NCI-H1417 (cell line): ENCODE measurements at places on chromosomes 7 and 10.

GRCh38 chr10:100836891-100837290, 75.9 kb upstream of the SLF2 start:
- DNase-seq, result no peak

- no peak for DNase-seq
Measured at GRCh38 chr10:75726522-75727483, 295.4 kb downstream of the LRMDA start.

DNA sequence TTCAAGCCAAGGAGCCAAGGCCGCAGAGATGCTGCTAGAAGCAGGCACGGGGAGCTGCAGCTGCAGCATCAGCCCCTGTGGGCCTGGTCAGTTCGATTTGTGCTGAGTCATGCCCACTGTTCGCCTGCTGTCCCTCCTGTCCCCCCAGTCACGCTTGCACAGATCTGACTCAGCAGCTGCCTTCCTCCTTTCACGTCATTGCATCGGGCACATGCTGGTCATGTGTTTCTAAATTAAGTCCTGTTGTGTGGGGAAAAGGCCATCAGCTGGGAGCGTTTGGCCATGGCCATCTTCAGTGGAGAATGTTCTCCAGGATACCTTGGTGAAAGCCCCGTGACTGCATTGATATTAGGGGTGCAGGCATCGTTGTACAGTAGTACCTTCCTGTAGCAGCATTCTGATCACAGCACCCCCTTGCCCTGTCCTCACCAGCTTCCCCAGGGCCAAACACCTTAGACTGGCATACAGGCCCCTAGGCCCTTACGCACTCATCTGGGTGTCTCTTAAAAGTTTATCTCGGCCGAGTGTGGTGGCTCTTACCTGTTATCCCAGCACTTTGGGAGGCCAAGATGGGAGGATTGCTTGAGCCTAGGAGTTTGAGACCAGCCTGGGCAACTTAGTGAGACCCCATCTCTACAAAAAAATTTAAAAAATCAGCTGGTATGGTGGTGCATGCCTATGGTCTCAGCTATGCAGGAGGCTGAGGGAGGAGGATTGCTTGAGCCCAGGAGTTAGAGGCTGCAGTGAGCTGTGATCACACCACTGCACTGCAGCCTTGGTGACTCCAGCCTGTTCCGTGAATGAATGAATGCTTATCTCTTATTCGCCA, 23.2 kb downstream of the POR start:
- peak; percentile 49 for DNase-seq

DNA sequence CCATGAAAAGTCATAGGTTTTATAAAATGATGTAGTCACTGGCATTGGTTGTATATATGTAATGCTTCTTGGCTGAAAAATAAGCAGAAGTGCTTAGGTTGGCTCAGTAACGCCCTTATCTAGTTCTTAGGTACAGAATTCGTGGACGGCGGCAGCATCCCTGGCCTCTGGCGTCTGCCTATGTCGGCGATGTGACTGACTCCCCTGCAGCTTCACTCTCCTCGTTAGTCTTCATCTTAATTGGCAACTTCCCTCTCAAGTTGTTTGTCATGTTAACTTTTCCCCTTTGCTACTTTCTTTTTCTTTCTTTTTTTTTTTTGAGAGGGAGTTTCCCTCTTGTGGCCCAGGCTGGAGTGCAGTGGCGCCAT, 18.5 kb downstream of the CHST12 start:
- DNase-seq, result no peak

- peak; percentile 75 for DNase-seq
Measured at GRCh38 chr10:56318816-56319215, 42.2 kb downstream of the ZWINT start.

- peak; percentile 44 for DNase-seq
Measured at GRCh38 chr10:98170249-98171117, 36.0 kb downstream of the R3HCC1L start.

- DNase-seq, result no peak
Measured at GRCh38 chr10:119829429-119829828, 43.2 kb downstream of the MCMBP start.

DNA sequence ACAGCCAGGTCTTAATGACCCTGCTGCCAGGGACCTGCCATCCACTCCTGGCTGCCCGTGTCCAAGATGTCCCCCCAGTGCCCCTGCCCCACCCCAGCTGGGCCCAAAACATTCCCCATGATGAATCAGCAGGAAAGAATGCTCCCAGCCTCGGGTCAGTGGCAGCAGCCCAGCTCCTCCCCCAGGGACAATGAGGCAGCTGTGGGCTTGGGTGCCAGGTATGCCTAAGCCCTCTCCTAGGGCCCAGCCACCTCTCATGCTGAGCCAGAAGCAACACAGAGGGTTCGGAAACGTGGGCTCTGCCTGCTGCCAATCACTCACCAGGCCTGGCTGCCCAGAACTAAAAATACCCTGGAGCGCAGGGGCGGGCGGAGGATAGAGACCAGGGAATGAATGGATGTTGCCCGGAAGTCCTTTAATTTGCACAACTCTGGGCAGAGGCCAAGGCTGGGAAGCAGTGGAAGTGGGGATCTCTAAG, 1.5 kb upstream of the LOXL4 start:
- no peak for DNase-seq

DNA sequence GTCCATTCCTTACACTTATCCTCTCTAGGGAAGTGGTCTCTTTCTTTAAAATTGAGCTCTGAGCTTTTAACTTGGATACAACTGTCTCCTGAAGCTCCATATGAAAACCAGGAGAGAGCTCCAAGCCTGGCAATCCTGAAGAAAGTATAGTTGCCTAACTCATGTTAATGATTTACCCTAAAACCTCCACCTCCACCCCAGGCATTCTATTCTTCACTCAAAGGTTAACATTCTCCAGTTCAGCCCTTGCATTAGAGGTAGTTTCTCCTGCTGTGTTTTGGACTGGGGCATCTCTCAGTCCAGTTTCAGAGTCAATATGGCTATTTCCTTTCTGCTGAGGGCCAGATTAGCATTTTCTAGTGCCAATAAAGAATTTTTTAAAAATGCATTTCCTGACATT, 195.5 kb downstream of the SLC25A13 start:
- DNase-seq, result no peak

GRCh38 chr10:122165484-122166276, 105.4 kb upstream of the BTBD16 start:
- no peak for DNase-seq

- DNase-seq, result no peak
Measured at GRCh38 chr10:132665946-132666704, 119.8 kb downstream of the NKX6-2 start.

GRCh38 chr10:99619851-99620710, at the start of gene SLC25A28:
Gene SLC25A28, minus strand, starts transcription at chr10:99620439. Its CDS starts 104 bp downstream, at chr10:99620335.
- DNase-seq, result peak; percentile 94

- DNase-seq, result peak; percentile 66
Measured at GRCh38 chr10:74827045-74827441, 643 bp downstream of the KAT6B start.

DNA sequence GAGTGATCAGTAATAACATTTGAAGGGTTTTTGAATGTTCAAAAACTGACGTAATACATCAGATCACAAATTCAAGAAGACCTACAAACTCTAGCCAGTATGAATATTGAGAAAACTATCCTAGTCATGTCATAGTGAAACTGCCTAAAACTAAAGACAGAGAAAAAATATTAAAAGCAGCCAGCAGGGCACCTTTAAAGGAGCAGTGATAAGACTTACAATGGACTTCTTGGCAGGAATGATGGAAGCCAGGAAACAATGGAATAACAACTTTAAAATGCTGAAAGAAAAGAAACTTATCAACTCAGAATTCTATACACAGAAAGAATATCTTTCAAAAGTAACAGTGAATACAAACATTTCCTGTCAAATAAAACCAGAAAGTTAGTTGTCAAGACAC, 78.3 kb upstream of the CTBP2 start:
- no peak for DNase-seq

GRCh38 chr7:47659664-47660462, 78.0 kb upstream of the TNS3 start:
- DNase-seq, result no peak

- no peak for DNase-seq
Measured at GRCh38 chr10:129767751-129768150, 196.3 kb downstream of the EBF3 start.

DNA sequence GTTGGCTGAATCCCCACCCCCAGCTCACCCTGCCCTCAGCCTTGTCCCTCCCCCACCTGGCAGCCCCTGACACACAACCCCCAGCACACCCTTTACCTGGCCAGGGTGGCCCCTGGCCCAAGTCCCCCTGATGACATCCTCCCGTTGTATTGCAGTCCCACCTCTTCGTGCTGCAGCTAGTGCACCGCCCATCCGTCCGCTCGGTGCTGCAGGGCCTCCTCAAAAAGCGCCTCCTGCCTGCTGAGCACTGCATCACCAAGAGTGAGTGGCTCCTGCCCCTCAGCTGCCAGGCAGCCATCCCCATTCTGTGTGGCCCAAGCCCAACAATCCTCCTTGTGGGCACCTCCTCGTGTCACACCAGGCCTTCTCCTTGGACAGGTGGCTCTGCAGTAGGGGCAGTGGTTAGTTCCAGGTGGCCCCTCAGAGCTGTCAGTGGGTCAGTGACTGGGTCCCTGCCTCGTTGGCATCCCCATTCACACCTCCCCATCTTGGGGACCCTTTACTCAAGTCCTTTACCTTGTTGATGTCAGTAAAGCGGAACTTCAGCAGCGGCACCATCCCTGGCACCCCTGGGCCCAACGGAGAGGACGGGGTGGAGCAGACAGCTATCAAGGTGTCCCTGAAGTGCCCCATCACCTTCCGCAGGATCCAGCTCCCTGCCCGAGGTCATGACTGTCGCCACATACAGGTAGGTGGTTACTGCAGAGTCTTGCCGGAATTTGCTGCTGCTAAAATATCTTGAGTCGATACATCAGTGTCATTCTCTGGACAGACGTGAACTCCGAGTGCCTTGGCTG, 14.3 kb downstream of the ZMIZ2 start:
- no peak for DNase-seq

DNA sequence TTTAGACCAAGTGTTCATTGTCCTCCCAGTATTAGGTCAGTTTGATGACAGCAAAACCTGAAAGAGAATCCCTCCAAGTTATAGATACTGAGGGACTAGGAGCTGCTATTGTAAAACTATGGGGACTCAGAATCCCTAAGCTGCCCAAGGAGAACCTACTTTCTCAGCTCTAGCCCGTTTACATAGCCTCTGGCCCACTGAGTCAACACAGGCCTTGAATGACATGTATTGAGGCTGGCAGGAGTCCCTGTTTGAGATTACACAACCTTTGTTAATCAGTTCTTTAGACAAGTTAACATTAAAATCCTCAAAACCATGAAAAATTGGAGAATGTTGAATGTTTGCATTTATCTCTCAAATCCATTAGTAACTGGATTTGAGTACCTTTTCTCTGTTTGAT, 1079.0 kb downstream of the KCNMA1 start:
- DNase-seq, result no peak

DNA sequence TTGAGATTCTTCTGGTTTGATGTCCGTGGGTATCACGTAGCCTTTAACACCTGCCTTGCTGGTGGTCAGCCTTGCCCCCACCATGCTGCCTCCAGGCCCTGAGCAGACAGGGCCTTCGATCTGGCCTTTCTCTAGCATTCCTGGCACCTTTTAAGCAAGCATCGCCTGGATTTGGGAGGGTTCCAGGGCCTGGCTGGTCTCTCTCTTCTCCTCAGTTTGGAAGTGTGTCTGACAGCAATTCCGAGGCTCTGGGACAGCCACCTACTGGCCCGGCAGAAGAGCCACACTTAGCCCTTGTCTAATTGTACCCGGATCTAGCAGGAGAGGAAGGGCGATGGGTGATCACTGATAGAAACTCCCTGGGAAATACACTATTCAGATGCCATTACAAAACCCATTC, 441.3 kb upstream of the MKI67 start:
- DNase-seq, result no peak

DNA sequence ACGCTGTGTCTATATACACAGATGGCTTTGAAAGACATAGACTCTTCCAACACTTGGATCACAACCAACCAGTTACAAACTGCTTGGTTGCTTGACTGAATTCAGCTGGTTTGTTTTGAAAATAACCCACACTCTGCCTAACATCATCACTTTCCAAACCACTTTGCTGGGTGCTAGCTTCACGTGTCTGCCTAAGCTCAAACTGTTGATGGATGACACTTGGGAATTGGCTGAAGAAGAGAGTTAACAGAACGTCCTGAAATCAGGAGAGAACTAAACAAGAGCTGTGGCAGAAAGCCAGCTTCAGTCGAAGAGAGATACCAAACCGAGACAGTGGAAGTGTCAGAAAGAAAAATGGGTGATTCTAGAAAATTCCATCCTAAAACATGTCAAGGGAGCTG, 420.8 kb upstream of the AUTS2 start:
- DNase-seq, result no peak

- DNase-seq, result no peak
Measured at GRCh38 chr10:71933651-71934050, 30.5 kb upstream of the CHST3 start.

GRCh38 chr10:110841767-110842267, 29.9 kb upstream of the PDCD4 start:
- no peak for DNase-seq

- no peak for DNase-seq
Measured at GRCh38 chr10:127252818-127253217, 56.4 kb upstream of the INSYN2A start.

DNA sequence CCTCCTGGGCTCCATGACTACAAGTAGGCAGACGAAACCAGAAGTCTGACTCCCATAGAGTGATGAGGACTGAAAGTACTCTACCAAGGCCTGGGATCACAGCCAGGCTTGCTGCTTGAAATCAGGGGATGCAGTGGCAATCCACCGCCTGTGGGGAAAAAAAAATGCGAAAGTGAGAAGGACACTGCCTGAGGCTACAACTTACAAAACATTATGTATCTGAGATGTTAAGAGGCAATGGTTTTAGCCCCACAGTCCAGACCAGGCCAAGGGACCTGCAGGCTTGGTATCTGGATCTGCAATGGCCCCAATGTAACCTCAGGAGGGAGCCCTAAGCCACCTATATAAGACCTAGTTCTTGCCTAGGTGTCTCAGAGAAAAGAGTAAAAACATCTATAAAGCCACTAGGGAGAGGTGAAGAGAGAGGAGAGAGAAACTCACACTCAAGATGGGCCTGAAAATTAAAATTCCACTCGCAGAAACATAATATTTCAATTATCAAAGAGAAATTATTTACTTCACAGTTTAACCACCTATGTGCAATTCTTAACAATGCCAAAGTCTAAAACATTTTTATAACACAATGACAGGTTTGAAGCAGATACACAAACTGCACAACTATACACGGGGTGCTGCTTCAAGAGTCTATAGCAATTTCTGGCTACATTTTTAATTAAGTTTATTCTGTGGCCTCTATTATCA, 13.9 kb downstream of the DNAJC1 start:
- peak; percentile 33 for DNase-seq

GRCh38 chr7:39952803-39953202, 2.7 kb downstream of the CDK13 start:
- DNase-seq, result no peak

- no peak for DNase-seq
Measured at GRCh38 chr7:20417260-20417659, 86.6 kb downstream of the ITGB8 start.

- DNase-seq, result no peak
Measured at GRCh38 chr7:10266976-10267375, 706.7 kb upstream of the PHF14 start.
